ENCODE measurements at places on chromosomes 2 and 18. TPM values are rescaled to one million over a fixed set of nuclear protein-coding genes. Genes with fewer than 3 reads are reported as not detected.

Gene ABCG5
- total RNA-seq: not detected

Gene FAM110C
- total RNA-seq: 2.3 TPM

Gene LANCL1
- total RNA-seq: 68.9 TPM

Gene POTEC
- total RNA-seq: not detected

Gene TXNDC2
- total RNA-seq: not detected

Gene DIPK1C
- 13.6 TPM for total RNA-seq

Gene ACOXL
- total RNA-seq: not detected

Gene TMEM87B
- 18.5 TPM for total RNA-seq

Gene C2orf80
- not detected for total RNA-seq

Gene UGT1A10
- total RNA-seq: not detected

Gene CCBE1
- 0.74 TPM for total RNA-seq

Gene CCDC68
- total RNA-seq: 2.0 TPM

Measured in heart left ventricle (tissue), 16 donors.